ENCODE measurements at places on chromosomes 3 and 15.

DNA sequence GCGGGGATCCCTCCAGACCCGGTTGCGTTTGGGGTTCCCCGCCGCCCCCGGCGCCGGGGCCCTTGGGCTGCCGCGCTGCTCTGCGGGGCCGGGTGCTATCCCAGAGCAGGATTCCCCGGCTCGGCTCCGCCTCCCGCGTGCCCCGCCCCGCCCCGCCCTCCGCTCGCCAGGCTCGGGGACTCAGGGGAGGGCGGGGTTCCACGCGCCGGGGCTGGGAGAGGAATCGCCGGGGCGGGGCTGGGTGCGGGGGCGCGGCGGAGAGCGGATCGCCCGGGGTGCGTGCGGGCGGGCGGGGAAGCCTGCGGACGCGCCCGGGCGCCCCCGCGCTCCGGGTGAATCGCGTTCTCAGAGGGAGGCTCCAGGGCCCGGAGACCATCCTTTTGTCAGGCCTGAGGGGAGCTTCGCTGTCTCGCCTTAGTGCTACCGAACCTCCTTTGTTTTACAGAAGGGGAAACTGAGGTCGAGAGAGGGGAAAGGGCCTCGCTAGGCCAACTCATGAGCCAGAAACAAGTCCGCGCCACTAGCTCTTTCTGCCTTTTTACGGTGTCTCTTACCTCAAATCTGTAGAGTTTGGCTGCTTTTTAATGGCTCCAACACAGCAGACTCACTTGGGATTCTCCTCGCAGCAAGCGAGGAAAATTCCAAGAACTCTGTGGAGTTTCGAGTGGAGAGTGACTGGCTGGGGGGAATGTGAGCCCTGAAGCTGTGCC, at the start of gene TMEM158:
TMEM158 (minus strand) TSS at position 82 of the 710 bp plus-strand sequence. CDS start 260 bp downstream, outside the sequence.
- peak; percentile 93 for DNase-seq

- DNase-seq: no peak
These were observed 71.5 kb upstream of the FILIP1L start for GRCh38 chr3:100185847-100186246.

- DNase-seq: no peak
These were observed 45.8 kb downstream of the MITF start for GRCh38 chr3:69784954-69785514.

DNA sequence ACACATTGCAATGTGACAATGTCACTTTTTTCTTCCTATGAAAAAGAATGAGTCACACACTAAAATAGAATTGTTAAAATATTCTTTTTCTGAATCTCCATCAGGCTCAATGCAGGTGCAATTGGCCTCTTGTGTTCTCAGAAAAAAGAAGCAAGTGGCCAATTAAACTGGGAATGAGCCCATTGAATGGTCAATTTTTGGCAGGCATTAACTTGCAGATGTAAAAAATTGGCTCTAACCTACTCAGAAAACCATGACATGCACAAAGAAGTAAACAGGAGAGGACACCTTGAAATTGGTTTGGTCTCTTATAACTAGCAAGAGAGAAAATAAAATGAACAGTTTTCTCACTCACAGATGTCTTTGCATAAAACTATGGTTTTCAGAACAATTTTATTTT, 820.8 kb downstream of the TBL1XR1 start:
- no peak for DNase-seq

DNA sequence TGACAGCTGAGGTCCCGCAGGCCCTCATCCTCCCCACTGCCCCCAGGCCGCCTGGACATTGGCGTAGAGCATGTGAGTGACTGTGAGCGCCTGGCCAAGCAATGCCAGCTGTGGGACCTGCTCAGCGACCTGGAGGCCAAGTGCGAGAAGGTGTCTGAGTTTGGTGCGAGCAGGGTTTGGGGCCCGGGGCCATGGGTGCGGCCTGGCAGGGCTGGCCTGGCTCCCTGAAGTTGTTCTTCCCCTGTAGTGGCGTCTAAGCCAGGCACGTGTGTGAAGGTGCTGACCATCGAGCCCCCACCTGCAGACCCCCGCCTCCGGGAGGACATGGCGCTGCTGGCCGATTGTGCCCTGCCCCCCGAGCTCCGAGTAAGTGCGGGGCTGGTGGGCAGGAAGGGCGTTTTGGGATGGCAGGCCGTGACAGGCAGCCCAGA, 4.2 kb downstream of the ABTB1 start:
- no peak for DNase-seq

DNA sequence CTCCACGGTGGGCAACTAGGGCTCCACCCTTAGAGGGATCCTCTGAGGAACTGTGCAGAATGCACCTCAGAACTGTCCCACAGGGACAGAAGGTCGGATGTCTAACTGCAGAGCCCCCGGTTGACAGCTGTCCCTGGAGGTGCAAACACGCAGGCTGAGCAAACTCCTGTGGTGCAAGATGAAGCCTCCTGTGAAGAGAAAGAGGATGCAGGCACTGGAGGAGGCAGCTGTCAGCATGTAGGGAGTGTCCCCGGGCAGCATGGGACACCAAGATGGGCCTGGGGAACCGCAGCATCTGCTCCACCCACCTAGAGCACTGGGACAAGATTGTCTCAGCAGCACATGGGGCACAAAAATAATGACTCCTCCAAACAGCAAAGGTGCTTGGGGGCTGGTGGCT, 258.9 kb downstream of the ABHD5 start:
- peak; percentile 44 for DNase-seq

DNA sequence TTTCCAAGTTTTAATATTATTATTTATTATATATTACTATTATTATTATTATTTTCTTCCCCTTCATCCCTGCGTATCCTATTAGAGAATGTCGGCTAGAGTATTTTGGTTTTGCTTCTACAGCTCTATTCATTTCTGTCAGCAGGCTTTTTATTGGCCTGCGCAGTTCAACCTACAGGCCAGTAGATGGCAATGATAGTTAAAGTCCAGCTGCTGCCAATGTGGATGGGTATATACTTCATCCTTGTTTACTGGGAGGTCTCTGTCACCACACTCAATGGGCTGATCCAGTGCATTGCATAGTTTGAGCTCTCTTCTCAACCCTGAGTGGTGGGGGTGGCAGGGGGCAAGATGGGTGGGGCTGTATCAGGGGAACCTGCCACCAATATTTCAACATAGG, 799.8 kb downstream of the NSUN3 start:
- DNase-seq: peak; percentile 12

DNA sequence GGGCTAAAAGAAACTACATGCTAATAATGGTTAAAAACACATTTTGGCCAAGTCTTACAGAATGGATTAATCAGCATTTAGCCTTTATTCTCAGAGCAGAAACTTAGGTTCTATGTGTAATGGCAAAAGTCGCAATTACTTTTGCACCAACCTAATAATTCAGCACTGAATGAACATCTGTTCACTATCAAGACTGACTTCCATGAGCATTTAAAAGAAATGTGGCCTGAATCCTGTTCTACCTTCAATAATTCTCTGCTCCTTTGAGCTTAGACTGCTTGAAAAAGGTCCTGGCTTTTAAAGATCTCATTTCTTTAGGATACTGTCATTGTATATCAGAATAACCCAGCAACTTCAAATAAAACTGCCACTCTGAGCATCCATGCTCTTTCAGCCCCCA, 145.9 kb downstream of the PDZRN3 start:
- no peak for DNase-seq

GRCh38 chr15:59340325-59340724, 32.3 kb downstream of the MYO1E start:
- DNase-seq: no peak

DNA sequence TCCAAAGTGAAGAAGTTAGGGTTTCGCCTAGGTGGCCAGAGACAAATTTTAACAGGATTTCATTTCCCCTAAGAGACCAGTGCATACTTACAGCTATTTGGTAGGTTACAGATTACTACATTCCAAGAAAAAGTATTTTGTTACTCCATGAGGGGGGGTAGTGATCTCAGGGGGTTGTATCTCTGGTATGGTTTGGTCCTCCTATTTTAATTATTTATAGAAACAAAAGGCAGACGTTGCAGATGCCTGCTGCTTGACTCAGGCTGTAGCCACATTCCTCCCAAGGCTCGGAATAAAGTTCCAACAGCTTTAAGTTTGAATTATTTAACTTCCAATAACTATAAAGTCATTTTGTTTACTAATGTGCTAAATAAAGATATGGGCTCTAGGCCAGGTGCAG, 1.3 kb upstream of the TRIM59 start:
- DNase-seq: no peak

- no peak for DNase-seq
These were observed 412.3 kb downstream of the OXSM start for GRCh38 chr3:26202169-26202568.

DNA sequence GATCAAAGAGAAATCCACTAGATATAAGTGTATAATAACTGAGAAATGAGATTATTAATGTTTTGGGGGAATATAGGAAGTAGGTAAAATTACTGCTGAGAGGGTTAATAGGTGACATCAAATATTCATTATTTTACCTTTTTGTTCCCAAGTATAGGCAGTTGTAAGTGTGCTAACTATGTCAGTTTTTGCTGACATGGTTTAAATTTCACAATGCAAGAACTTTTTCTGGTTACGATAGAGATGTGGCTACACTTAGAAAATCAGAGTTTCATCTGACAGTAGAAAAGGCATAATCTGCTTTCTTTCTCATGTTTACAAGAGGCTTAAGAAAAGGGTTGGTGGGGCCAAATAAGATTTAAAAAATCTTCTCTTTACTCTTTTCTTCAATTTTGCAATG, 235.0 kb upstream of the DPPA4 start:
- no peak for DNase-seq

DNA sequence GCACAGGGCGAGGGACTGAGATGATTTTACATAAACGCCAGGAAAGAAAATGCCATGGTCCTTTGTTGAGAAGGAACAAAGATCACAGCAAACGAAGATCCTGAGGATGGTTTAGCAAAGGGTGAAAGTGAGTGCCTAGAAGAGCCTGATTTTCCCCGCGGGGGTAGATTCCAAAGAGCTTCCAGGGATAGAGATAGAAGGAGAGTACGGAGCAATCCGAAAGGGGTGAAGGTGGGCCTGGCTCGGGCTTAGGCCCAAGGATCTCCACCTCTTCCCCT, 977 bp downstream of the CDC25A start:
- no peak for DNase-seq

DNA sequence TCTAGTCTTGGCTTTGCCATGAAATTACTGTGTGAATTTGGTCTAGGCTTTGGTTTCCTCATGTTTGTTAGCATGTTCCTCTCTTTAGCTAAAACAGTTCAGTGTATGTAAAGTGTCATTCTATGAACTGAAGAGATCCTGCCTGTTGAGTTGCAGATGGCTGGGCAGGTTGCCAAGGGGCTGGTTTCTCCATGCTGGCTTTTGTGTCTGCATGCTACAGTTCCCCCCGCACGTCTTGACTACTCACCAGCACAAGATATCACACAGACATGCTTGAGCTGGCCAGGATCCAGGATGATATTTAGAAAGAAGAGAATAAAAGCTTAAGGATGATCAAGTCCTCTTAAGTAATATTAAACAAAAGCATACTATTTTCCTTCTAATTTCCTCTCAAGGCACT, 90.2 kb downstream of the CERS3 start:
- DNase-seq: no peak

DNA sequence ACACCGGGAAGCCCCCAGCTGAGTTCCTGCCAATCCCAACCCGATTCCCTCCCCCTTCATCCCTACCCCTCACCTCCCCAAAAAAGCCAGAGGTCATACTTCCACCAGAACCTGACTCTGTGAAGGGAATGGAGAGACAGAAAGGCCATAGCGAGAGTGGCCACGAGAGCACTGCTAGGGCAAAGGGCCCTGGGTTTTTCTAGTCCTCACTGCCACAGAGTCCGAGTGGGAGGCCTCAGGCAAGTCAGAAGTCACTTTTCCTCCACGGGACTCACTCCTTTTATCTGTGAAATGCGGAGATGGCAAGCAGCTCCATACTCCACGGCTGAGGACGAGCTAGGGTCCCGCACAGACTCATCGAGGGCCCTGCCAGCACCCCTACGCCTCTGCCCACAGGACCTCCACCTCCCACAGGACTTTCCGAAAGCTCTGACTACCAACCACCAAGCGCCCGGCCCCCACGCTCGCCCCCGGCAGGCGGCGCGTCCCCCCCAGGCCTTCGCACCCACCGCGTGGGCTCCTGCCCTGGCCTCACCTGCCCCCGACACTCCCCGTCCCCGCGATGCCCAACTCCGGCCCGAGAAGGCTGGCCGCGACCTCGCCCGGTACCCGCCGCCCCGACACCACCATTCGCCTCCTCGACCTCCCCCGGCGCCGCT, 792 bp downstream of the ATP13A3 start:
- DNase-seq: peak; percentile 43

DNA sequence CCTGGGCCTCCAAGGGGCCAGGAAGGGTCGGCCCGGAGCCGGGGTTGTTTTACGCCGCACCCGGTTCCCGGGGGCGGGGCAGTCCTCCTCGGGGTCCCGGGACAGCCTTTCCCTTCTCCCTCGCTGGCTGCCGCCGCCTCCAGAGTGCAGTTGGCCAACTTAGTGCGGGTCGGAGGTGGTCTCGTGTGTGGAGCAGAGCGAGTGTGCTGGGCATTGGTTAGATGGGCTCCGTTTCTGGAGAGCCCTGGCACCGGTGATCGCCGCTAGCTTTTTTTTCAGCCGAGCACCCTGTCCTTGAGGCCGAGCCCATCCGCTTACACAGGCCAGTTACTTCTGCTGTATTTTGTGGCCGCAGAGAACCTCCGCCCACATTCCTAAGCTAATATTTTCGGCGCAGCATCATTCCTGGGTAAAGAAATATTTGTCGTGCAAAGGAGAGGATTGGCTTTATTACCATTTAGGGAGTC, 585 bp downstream of the KIF23 start:
- DNase-seq: peak; percentile 55

GRCh38 chr3:162602619-162603018, 1106.0 kb downstream of the OTOL1 start:
- DNase-seq: no peak

DNA sequence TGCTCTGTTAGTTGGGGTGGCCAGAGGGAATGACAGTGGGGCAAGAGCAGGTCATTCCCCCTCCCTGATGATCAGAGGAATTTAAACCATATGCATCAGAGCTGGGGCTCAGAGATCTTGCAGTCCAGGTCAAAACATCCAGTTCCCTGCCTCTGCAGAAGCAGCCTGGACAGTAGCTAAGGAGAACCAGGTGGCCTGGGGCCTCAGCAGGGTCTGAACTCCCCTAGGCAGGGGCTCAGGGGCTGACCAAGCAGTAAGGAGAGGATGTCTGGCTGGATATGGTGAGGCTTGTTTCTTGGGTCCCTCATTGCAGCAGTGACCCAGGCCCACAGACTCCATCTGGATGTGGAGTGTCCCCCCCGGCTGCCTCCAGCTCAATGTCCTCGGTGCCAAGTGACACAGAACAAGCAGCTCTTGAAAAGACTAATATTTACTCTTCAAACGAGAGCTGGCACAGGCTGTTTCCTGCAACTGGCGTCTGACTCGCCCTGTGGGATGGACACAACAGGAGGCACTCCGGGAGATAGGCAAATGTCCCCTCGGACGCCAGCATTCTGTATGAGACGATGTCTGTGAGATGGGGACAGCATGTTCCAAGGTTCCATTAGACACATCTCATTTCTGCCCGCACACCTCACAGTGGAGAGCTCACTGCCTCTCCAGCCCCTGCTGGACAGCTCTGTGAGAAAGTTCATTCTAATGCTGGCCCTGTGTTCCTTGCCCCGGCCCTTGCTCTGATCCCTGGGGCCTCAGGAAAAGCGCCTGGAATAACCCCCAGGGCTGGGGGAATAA, 37.1 kb downstream of the SEC22C start:
- DNase-seq: no peak
